ENCODE measurements at places on chromosomes 13 and 19.

DNA sequence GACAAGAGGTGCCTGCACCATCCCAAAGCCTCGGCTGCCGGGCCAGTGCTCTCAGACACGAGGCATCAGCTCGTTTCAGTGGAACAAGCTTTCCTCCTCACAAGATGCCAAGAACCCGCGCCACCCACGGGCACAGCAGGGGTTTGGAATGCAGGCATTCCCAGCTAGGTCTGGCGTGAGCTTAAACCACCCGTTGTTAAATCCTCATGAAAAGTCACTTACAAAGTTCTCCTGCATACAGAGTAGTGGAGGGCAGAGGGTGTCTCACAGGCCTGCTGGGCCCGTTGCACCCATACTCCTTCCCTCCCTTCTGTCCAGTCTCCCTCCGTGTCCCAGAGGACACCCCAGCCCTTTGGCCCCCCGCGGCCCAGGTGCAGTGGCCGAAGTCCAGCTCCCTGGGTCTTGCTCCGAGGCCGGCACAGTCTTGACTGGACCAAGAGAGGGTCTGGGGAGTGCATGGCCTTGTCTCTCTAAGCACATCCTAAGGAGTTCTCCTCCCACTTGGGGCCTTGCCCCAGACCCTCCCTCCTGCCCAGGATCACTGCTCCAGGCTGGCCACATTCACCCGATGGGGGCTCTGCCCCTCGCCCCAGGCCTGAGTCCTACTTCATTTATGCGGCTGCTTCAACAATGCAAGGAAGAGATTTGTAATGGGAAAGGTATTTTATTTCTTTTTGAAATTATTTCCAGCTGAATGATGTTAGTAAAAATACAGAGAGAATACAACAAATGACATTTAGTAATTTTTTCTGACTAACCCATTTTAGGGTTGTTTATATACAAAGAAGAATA, 35.2 kb upstream of the GRTP1 start:
- no peak for DNase-seq

DNA sequence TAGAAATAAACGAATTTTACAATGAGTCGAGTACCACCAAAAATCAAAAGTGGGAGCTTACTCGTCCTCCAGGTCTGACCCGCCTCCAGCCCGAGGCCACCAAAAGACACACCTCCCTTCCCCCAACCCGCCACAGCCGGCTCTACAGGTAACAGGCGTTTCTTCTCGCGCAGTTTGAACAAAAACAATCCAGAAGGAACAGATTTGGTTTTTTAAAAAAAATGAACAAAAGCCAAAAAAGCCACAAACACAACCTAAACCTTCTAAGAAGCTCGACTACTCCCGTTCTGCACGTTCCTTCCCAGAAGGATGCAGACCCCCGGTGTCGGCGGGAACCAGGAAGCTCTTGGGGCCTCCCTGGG, 671 bp downstream of the ZDHHC20 start:
- no peak for DNase-seq

DNA sequence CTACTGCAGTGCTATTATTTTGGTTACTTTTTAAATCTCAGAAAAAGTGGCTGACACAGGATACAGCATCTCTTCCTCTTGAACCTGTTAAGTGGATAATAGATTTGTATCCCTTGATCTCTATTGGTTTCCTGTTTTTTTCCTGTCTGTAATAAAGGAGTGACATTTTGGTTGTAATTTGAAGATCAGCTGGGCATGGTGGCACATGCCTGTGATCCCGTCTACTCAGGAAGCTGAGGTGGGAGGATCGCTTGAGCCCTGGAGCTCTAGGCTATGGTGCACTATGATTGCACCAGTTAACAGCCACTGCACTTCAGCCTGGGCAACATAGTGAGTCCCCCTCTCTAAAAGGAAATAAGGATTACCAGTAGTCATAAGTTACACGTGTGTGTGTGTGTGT, 46.8 kb downstream of the METTL21C start:
- no peak for DNase-seq

GRCh38 chr13:36880961-36881360, 39.1 kb downstream of the SMAD9 start:
- no peak for DNase-seq

DNA sequence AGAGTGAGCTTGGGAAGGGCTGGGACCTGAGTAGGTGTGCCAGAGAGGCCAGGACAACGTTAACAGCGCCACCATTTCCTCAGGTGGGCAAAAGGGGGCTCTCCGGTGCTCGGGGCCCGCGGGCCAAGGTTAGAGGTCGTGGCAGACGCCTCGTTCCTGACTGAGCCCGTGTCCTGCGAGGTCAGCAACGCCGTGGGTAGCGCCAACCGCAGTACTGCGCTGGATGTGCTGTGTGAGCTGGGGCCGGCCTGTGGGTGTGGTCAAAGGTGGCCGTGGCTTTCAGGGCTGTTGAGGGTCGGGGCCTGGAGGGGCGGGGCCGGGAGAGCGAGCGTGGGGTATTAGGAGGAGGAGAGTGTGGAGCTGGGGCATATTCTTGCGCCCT, 3.7 kb downstream of the KIRREL2 start:
- no peak for DNase-seq

DNA sequence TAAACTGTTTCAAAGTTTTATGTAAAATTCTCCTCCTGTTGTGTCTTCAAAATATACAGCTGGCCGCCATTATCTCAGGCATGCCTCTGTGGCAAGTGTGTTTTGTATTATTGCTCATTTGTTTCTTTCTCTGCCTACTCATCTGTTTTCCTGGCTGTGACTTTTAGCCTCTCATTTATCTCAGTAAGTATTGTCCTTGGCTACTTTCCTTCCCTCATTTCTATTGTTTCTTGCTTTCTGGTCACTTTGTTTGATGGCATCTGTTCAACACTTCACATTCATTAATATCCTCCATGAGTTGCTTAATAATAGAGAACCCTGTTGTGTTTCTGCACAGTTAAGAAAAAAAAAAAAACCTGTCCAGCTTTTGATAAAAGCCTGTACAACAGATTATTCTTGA, 869.4 kb downstream of the PCDH17 start:
- DNase-seq: no peak

GRCh38 chr19:9010693-9011092, 484 bp upstream of the MUC16 start:
- DNase-seq: no peak

DNA sequence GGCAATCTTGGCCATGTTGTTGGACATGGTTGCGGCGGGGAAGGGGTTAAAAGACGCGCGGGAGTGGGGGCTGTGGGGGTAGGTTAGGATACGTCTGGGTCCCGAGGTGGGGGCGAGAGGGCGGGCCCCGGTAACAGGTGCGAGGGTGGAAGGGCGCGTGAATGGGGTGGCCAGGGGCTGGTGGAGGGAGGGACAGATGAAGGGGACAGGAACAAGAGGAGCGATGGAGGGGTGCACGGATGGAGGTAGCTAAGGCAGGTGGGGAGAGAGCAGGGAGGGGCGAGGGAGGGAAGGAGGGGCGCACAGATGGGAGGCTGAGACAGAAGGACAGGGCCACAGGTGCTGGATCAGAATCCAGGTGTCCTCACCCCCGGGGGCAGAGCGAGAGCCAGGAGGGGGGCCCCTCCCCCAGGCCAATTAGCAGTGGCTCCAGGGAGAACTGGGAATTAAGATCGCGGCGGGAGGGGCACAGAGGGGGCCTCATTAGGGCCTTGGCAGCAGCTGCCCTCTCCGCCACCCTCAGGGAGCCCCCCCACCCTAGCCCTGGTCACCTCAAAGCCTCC, 1.3 kb downstream of the GNG8 start:
- DNase-seq: no peak

DNA sequence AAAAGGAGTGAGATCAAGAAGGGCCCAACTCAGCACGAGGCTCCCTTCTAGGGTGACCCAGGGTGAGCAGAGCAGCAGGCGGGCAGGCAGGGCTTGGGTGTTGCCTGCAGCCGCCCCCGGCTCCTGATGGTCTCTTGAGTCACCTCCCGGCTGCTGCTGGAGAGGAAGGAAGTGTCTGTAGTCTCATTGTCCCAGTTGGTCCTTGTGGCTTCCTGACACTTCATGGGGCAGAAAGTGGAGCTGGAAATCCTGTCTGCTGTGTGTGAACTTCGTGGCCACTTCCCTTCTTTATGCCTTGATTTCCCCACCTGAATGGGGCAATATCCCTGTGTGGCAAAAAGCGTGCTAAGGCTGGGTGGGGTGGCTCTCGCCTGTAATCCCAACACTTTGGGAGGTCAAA, 2.5 kb downstream of the MAP1S start:
- no peak for DNase-seq

GRCh38 chr13:31996601-31997000, 35.0 kb upstream of the FRY start:
- DNase-seq: no peak

DNA sequence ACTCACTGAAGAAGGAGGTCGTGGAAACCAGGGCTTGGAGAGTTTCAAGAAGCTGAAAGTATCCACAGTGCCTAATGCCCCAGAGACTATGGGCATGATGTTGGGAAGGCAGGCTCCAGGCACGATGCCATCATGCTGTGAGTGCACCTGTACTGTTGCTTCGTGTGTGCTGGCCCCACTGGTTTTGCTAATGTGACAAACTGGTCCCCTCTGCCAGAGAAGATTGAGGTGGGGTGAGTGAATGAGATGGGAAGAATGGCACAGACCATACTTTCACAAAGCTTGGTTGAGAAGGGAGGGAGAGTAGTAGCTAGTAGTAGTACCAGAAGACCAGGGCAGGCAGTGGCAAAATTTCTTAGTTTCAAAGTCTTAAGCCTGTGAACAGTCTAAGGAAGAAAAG, 19.0 kb upstream of the POP4 start:
- no peak for DNase-seq
